Smooth muscle cell of the brain vasculature (primary cell): ENCODE measurements at places on chromosomes 7 and 10.

DNA sequence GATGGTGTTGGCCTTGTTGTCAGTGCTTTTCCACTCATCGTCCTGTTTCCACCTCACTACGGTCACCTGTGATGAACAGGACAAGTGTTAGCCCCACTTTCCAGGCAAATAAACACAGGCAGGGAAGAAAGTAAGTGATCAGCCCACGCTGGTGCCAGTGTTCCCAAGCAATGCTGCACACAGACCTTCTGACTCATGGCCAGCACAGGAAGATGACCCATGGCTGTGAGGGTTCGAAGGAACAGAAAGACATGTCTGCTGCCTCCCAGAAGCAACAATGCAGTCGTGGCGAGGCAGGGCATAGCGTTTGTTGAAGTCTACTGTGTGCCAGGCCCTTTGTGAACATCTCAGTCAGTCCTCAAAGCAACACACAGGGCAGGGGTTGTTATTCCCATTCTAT is 35.7 kb downstream of the SLC29A3 start:
- no peak for DNase-seq

DNA sequence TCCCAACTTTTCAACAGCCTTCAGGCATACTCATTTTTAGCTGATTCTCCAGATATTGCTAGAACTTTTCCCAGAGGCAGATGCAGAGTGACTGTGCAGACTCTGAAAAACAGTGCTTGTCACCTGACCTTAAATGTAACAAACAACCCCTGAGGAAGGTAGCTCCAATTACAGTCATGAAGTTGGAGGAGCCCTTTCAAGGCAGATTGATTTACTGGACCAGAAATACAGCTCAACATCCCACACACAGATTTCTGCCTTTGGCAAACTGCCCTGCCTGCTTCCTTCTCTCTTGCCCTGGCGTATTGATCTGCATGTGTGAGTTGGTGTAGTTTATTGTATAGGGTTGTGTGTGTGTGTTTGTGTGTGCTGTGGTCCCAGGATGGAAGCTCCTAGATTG is 38.5 kb downstream of the PYROXD2 start:
- DNase-seq: no peak

GRCh38 chr7:36315309-36315944 is 74.2 kb upstream of the ANLN start:
- DNase-seq: no peak

DNA sequence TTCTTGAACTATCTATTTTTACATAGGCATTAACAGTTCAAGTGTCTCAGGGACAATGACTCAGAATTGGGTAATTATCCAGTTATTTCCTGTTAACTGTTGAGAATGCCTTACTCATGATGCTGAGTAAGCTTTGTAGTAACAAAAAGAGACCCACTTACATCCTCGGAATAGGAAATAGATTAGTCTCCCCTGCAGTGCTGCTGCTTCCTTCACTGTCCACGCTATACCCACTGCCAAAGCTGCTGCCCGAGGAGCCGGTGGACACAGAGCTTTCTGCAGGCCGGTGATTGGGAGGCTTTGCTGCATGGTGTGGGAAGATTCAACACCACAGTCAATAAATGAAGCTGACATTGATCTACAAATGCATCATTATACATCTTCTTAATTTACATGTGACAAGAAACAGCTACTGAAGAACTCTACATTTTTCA is 357.1 kb downstream of the PCLO start:
- no peak for DNase-seq

DNA sequence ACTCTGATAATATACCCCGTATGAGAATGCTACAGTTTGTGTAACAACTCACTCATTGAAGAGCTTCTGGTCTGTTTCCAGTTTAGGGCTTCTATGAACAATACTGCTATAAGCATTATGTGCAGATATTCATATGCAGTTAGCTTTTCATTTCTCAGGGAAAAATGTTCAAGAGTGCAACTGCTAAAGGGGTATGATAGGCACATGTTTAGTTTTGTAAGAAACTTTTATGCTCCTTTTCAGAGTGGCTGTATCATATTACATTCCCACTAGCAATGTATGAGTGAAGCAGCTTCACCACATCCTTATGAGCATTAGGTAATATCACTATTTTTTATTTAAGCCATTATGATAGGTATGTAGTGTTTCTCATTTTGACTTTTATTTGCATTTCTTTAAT is 182.6 kb upstream of the CXCL12 start:
- DNase-seq: no peak
